Right lobe of liver (tissue), 6 donors: ENCODE measurements at places on chromosomes 3 and 15. TPM values are rescaled to one million over a fixed set of nuclear protein-coding genes. Genes with fewer than 3 reads are reported as not detected.

ZNF774 gene
- 1.4 TPM for total RNA-seq

PPARG gene
- 13.2 TPM for total RNA-seq

CTXN2 gene
- not detected for total RNA-seq

DNA sequence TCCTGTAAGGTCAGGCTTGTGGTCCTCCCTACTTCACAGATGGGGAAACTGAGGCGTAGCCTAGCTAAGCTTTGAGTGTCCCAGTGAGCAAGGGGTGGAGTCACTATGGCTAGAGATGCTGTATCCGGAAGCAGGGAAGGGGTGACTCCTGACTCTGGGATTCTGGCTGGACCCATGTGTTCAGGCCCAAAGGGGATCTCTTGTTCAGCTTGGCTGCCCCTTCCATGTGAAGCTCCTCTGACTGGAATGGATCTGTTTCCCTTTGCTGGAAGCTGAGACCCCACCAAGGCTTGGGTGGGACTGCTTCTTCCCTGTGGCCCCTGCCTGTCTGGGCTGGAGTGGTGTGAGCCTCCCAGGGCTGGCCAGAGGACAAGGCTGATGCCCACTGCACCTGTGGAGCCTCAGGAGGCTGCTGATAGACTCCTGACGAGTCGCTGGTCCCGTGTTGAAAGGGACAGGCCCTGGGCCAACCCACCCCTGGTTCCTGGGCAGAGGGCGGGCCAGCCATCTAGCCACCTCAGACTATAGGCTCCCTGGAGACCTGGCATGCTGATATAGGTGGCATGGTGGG, 1.0 kb downstream of the MAPKAPK3 start:
- peak overlapping the region; percentile 87 for H3K27ac ChIP-seq
- H3K27me3 ChIP-seq = no peaks in the 10 kb centered on the region
- peak overlapping the region; percentile 95 for H3K4me3 ChIP-seq
- no peaks in the 10 kb centered on the region for H3K4me1 ChIP-seq
- H3K36me3 ChIP-seq = no peaks in the 10 kb centered on the region

GRCh38 chr15:39472621-39473297, 108.1 kb upstream of the THBS1 start:
- peak; percentile 59 for DNase-seq
- no peaks in the 10 kb centered on the region for H3K4me1 ChIP-seq
- H3K27me3 ChIP-seq = no peaks in the 10 kb centered on the region
- peak overlapping the region; percentile 35 for H3K27ac ChIP-seq
- H3K4me3 ChIP-seq = no peak overlapping the region
- no peaks in the 10 kb centered on the region for H3K36me3 ChIP-seq

DNA sequence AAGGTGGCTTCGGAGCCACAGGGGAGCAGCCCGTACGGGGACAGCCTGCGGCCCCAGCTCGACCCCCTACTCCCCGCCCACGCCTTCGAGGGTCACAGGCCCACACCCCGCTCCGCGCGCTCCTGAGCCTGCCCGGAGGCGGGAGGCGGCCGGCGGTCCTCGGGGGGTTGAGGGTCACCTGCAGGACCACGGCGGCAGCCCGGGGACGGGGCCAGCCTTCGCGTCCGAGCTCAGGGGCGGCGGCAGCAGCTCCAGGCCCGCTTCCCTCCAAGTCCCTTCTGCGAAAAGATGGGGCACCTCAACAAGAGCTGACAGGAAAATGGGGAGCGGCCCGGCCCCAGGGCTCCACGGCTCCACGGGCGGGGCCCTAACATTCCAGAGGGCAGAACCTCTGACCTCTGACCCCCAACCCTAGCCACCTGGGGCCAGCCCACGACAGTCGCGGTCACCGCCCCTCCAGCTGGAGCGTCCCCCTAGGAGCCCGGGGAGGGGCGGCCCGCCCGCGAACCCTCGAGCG, 428 bp downstream of the LYSMD4 start:
- peak overlapping the region; percentile 87 for H3K4me3 ChIP-seq
- H3K27me3 ChIP-seq = no peaks in the 10 kb centered on the region
- H3K36me3 ChIP-seq = no peaks in the 10 kb centered on the region
- peak overlapping the region; percentile 85 for H3K27ac ChIP-seq
- no peak for DNase-seq

DNA sequence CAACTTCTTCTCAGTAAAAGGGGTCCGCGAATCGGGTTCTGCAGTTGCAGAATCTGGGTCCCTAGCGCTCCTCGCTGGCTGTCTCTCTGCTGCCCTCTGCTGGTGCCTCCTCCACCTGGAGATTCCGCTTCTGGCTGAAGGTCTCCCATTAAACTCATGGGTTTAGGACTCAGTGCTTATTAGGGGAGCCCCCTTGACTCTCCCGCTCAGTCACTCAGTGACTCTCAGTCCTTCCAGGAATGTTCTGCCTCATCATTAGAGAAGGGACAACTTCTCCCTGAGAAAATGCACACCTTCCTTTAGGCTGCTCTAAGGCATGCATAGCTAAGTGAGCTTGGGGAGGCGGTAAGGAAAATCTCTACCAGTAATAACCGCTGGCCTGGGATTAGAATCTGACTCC, 7.1 kb downstream of the CPN2 start:
- H3K36me3 ChIP-seq = peaks cover 26% of the 10 kb centered on the region
- H3K4me1 ChIP-seq = no peaks in the 10 kb centered on the region
- H3K27ac ChIP-seq = no peak overlapping the region
- peak; percentile 73 for DNase-seq

DNA sequence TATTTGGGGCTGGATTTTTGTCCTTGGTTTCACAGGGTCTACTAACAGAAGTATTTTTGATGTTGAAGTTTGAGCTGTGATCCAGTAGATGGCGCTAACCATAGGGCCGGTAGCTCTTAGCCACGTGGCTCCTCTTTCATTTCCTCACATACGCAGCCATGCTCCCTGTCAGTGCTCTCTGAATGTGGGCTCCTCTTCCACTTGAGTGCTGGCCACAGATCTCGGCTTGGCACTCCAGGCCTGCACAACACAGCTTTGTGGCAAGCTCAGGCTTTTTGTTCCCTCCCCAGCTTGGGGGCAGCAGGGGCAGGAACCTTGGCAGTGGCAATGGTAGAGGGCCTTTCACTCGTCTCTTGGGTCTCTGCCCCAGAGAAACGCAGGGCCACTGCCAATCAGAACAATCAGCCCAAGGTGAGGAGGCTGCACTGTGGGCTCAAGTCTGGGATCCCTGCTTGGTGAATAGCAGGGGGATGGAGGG, 18.6 kb upstream of the DNAAF4 start:
- H3K27me3 ChIP-seq = no peaks in the 10 kb centered on the region
- no peaks in the 10 kb centered on the region for H3K4me1 ChIP-seq
- no peaks in the 10 kb centered on the region for H3K36me3 ChIP-seq

GRCh38 chr3:156140001-156140595, 19.7 kb downstream of the KCNAB1 start:
- H3K27me3 ChIP-seq = no peaks in the 10 kb centered on the region
- DNase-seq = no peak
- H3K27ac ChIP-seq = no peak overlapping the region
- no peaks in the 10 kb centered on the region for H3K36me3 ChIP-seq

DNA sequence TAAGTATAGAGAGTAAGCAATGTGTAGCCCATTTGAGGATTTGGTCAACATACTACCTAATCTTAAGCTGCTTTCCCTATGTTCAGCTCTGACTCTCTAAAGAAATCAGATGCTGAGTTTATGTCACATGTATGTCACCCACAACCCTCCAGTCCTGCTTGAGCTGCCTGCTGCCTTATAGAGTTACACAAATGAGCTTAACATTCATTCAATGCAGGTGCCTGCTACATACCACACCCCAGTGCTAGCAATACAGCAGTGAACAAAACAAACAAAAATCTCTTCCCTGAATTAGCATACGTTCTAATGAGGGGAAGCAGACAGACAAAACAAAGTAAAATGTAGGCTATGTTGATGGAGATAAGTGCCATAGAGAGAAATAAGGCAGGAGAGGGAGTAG, 93.0 kb downstream of the HHLA2 start:
- no peak overlapping the region for H3K4me3 ChIP-seq
- H3K36me3 ChIP-seq = no peaks in the 10 kb centered on the region
- DNase-seq = no peak

DNA sequence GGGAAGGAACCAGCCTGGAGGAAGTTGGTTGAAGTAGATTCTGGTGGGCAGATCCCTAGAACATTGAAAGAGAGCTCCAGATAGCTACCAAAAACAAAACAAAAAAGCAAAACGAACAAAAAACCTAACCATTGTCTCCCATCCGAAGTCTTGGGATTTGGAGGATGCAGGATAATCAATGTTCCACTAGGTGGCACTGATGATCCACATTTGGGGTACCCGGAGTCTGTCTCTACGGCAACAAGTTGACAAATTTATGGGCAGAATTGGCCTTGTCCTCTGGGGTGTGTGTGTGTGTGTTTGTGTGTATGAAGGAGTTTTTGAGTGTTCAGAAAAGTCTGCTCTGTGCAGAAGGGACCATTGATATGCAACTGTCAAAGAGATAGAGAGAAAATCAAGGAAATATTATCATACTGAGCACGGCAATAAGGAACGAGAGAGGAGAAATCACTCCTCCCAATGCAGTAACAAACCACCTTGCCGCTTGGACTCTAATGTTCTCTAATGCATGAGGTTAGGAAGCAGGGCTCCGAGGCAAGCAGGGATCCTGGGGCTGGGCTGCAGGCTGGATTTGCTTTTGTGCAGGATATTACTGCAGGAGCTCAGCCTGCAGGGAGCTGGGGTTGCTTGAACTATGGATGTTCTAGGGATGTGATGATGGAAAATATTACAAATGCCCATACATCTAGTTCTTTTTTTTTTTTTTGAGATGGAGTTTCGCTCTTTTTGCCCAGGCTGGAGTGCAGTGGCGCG, 59.8 kb upstream of the KLHL25 start:
- no peak overlapping the region for H3K4me3 ChIP-seq
- no peaks in the 10 kb centered on the region for H3K4me1 ChIP-seq
- H3K36me3 ChIP-seq = no peaks in the 10 kb centered on the region
- H3K27me3 ChIP-seq = no peaks in the 10 kb centered on the region
- peak; percentile 19 for DNase-seq
